NCI-H1694 (cell line): ENCODE measurements at places on chromosomes 1 and 21.

DNA sequence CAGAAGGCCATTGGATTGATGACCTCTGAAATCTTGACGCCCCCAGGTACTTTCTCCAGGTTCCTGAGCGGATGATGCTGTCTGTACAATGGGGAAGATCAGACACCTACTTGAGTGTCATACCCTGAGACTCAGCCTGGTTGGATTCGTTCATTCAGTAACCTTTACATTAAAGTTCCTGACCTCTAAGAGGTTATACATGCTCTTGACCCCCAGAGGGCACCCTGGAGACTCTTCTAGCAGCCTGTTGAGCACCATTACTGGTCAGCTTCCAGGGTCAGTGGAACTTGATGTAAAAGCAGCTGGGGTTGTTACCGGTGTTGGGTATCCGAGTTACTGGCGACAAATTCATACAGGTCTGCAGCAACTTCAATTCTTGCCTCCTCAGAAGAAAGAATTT lies 114.3 kb upstream of the ZNF678 start:
- DNase-seq = no peak

DNA sequence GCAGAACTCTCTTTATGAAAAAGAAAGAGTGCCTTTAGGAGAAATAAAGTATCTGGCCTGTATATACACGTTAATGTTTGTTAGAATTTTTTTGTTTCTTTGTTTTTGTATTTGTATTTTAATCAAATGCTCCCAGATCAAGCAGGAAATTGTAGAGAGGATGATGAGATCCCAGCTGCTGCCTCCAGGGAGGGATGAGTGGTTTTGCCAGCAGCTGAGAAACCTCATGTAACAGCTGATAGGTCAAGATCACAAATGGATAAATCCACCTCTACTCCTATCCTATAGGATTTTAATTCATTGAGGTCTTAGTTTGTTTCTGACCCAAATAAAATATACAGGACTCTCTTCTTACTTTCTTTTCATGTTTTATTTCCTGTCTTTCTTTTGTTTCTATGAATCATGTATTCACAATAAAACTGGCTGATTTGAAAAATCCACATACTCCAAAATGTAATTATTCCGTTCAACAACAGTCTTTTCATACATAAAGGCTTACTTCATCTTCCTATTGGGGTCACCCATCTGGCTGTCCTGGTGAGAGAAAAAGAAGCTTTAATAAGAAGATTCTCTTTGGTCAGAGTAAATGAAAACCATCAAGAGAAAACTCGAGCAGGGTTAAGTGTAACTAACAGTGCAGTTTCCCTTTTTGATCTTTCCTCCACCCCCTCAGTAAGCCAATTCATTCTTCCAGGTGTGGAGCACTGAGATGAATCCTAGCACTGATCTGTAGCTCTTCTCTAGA lies 129.3 kb upstream of the PLPPR5 start:
- no peak for DNase-seq

- no peak for DNase-seq
These were observed 36.1 kb upstream of the PADI2 start for GRCh38 chr1:17155257-17155920.

GRCh38 chr1:232988572-232989040 lies 38.2 kb downstream of the NTPCR start:
- no peak for DNase-seq

GRCh38 chr21:41894922-41895557 lies 15.9 kb upstream of the PRDM15 start:
- no peak for DNase-seq

- no peak for DNase-seq
These were observed 38.8 kb upstream of the CLCA4 start for GRCh38 chr1:86507935-86508582.

GRCh38 chr1:41498804-41499203 lies 14.3 kb upstream of the EDN2 start:
- DNase-seq = no peak

- DNase-seq = no peak
These were observed 72.0 kb downstream of the UMODL1 start for GRCh38 chr21:42143111-42143510.

- peak; percentile 67 for DNase-seq
These were observed 122.3 kb upstream of the BACE2 start for GRCh38 chr21:41045534-41046268.
